ENCODE measurements at places on chromosomes 2 and 18. TPM values are rescaled to one million over a fixed set of nuclear protein-coding genes. Genes with fewer than 3 reads are reported as not detected.

The KCNG2 gene
- total RNA-seq: not detected

The PPP1R7 gene
- total RNA-seq: 66.0 TPM

The C2orf92 gene
- total RNA-seq: 2.5 TPM

The UGT1A6 gene
- 64.2 TPM for total RNA-seq

The DNAH6 gene
- 0.13 TPM for total RNA-seq

The AP1S3 gene
- total RNA-seq: 12.9 TPM

The NT5C1B gene
- not detected for total RNA-seq

The SCYGR6 gene
- not detected for total RNA-seq

The ACADL gene
- 0.44 TPM for total RNA-seq

The COL6A3 gene
- total RNA-seq: 8.9 TPM

The IGFBP2 gene
- 113 TPM for total RNA-seq

- peak overlapping the region; percentile 36 for H3K27ac ChIP-seq
- H3K4me3 ChIP-seq: no peak overlapping the region
- H3K27me3 ChIP-seq: no peaks in the 10 kb centered on the region
- H3K4me1 ChIP-seq: peaks cover 7% of the 10 kb centered on the region
Measured at GRCh38 chr18:62450546-62451410, 72.0 kb upstream of the ZCCHC2 start.

DNA sequence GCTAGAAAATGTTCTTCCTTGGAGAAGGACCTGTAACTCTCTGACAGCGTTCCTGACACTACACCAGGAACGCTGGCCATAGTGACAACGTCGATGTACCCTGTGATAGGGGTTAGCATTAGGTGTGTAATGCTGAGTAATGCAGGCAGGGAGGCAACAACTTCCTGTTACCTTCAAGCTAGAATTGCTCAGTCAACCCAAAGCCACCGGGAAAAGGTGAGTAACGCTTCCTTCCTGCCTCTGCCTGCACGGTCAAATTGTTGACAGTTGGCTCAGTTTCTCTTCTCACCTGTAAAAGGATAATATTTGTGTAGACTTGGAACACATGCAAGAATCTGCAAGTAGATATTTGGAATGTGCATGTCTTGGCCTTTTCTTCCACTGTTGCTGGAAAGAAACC is 12.7 kb downstream of the FAM110C start:
- H3K27me3 ChIP-seq: no peaks in the 10 kb centered on the region
- no peaks in the 10 kb centered on the region for H3K36me3 ChIP-seq
- no peak overlapping the region for H3K4me3 ChIP-seq
- peaks cover 61% of the 10 kb centered on the region for H3K4me1 ChIP-seq
- H3K27ac ChIP-seq: peak overlapping the region; percentile 99
- no peak for DNase-seq

- H3K27ac ChIP-seq: no peak overlapping the region
- H3K36me3 ChIP-seq: no peaks in the 10 kb centered on the region
- no peaks in the 10 kb centered on the region for H3K27me3 ChIP-seq
- H3K4me1 ChIP-seq: peaks cover 39% of the 10 kb centered on the region
Measured at GRCh38 chr2:239271471-239271870, 129.3 kb downstream of the HDAC4 start.

- H3K4me1 ChIP-seq: no peaks in the 10 kb centered on the region
- H3K27ac ChIP-seq: no peak overlapping the region
- no peaks in the 10 kb centered on the region for H3K36me3 ChIP-seq
- DNase-seq: no peak
- no peak overlapping the region for H3K4me3 ChIP-seq
- H3K27me3 ChIP-seq: no peaks in the 10 kb centered on the region
Measured at GRCh38 chr2:60612033-60612432, 58.6 kb upstream of the BCL11A start.

GRCh38 chr18:11736656-11737055 is 47.6 kb downstream of the GNAL start:
- H3K36me3 ChIP-seq: no peaks in the 10 kb centered on the region
- no peak overlapping the region for H3K4me3 ChIP-seq
- H3K4me1 ChIP-seq: no peaks in the 10 kb centered on the region
- no peak for DNase-seq

GRCh38 chr18:8794156-8794933 is 89.0 kb downstream of the MTCL1 start:
- no peak overlapping the region for H3K4me3 ChIP-seq
- DNase-seq: no peak
- no peak overlapping the region for H3K27ac ChIP-seq
- peaks cover 8% of the 10 kb centered on the region for H3K4me1 ChIP-seq
- H3K36me3 ChIP-seq: no peaks in the 10 kb centered on the region
- H3K27me3 ChIP-seq: no peaks in the 10 kb centered on the region

GRCh38 chr2:189302274-189302948 is 122.8 kb upstream of the COL5A2 start:
- no peaks in the 10 kb centered on the region for H3K4me1 ChIP-seq
- H3K27me3 ChIP-seq: no peaks in the 10 kb centered on the region
- H3K36me3 ChIP-seq: no peaks in the 10 kb centered on the region
- no peak overlapping the region for H3K27ac ChIP-seq
- no peak overlapping the region for H3K4me3 ChIP-seq

DNA sequence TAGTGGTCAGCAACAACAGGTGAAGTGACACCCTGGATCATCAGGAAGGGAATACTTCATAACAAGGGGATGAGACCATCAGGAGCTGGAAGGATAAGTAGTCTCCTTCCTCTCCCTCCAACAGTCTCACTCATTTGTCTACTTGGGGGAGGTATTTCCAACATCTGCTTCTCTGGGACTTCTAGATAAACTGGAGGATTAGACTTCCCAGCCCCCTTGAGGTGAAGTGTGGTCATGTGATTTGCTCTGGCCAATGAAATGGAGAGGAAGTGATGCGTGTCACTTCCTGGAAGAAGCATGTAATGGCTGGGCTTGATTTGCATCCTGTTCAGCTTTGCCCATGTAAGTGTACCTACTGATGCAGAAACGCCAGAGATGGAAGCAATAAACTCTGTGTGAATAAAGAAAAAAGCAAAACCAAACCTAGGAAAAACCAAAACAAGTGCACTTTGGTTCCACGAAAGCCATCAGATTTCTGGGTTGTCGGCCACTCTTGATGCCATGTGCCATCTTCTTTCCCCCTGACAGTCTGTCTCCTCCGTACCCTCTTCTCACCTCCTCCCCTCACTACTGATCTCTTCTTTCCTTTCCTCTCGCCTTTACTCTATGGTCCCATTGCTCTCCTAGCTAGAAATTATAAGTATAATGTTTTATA is 76.1 kb upstream of the DNMT3A start:
- no peak overlapping the region for H3K4me3 ChIP-seq

DNA sequence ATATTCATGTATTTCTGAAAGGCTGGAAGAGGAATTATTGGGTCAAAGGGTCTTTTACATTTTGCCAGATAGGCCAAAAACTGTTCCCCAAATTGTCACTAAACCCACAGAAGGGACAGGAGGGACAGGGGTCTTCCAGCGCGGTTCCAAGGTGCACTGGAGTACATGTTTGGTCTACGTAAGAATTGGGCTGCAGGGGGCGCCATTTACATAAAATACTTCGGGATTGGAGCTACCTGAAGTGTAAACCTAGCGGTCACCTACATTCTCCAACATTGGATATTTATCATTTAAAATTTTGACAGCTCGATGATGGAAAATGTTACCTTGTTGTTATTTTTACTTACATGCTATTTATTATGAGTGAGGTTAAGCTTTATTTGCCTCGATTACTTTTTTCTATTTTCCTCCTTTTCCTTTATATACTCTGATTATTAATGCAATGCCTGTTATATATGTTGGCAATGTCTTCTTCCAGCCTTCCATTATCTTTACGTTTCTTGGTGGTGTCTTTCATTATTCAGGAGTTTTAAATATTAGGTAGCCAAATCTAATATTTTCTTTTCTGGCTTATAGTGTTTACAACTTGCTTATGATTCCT is 43.0 kb upstream of the RAB6C start:
- DNase-seq: no peak
- H3K4me3 ChIP-seq: no peak overlapping the region

DNA sequence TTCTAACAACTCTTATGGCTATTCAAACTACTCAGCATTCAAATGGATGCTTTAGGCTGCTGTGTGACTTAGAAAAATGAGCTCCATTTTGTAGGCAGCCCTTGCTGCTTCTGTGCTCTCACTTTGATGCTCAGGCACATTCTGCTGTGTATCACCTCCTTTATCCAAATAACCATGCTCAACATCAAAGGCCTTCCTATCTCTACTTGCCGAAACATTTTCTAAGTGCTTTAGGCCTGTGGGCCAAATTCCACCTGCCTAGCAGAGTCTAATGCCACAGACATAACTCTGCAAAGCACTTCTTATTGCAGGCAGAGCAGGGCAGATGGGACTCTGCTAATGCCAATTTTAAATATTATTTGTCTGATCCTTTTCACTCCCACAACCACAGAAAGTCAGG is 397.4 kb downstream of the RND3 start:
- no peak overlapping the region for H3K4me3 ChIP-seq
- no peaks in the 10 kb centered on the region for H3K4me1 ChIP-seq
- no peaks in the 10 kb centered on the region for H3K36me3 ChIP-seq
- DNase-seq: no peak
- no peaks in the 10 kb centered on the region for H3K27me3 ChIP-seq

DNA sequence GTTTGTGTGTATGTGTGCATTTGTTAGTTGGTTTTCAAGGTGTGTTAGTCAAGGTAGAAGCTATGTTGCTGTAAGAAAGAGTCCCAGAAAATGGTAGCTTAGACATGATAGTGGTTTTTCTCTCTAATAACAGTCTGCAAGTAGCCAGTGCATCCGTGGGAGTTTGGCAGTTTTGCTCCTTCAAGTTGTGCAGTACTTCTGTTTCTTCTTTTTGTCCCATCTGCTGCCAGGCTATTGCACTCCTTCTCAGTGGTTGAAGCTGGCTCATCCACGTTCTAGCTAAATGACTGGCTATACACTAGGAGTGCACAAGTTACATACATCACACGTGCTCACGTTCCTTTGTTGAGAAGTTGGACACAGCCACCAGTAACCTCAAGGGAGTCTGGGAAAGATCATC is 134.7 kb downstream of the ASXL3 start:
- no peaks in the 10 kb centered on the region for H3K4me1 ChIP-seq
- H3K27ac ChIP-seq: no peak overlapping the region
- DNase-seq: no peak
- no peak overlapping the region for H3K4me3 ChIP-seq

DNA sequence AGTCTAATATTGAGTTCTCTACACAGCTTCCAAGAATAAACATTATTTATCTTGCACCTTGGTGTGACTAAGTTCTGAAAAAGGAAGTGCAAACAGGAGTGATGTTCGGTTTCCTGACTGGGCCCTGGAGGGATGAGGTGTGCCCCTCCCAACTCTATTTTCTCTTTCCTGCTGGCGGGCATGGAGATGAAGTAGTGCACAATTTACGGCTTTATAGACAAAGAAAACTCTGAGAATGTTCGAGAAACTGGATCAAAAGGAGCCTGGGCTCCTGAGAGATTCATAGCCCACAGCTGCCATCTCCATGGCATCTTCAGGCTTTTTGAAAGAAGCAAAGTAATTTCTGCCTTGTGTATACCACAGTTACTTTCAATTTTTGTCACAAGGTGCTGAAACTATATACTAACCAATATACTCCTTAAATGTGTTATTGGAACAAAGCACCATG is 22.3 kb downstream of the LRATD1 start:
- DNase-seq: no peak
- no peaks in the 10 kb centered on the region for H3K4me1 ChIP-seq
- no peaks in the 10 kb centered on the region for H3K36me3 ChIP-seq
- H3K27ac ChIP-seq: no peak overlapping the region
- no peak overlapping the region for H3K4me3 ChIP-seq

GRCh38 chr2:121664086-121664485 is 14.8 kb upstream of the CLASP1 start:
- H3K4me1 ChIP-seq: peaks cover 8% of the 10 kb centered on the region
- H3K27ac ChIP-seq: no peak overlapping the region
- no peaks in the 10 kb centered on the region for H3K36me3 ChIP-seq
- no peak overlapping the region for H3K4me3 ChIP-seq
- no peak for DNase-seq

- no peak for DNase-seq
- no peaks in the 10 kb centered on the region for H3K4me1 ChIP-seq
- no peaks in the 10 kb centered on the region for H3K27me3 ChIP-seq
- H3K36me3 ChIP-seq: no peaks in the 10 kb centered on the region
Measured at GRCh38 chr2:16755442-16755841, 89.8 kb upstream of the CYRIA start.

DNA sequence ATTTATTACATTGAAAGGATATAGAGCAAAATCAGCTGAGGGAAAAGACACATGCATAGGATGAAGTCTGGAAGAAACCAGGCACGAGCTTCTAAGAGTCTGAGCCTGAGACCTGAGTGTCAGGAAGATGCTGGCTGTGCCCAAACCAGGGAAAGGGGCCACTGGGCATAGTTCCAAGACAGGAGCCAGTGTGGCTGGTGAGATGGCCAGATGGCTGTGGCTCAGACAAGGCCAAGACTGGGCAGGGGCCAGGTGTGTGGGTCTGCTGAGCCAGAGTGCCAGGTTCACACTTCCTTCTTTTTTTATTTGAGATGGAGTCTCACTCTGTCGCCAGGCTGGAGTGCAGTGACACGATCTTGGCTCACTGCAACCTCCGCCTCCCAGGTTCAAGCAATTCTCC is 95.5 kb upstream of the ATG16L1 start:
- no peak for DNase-seq
- H3K36me3 ChIP-seq: no peaks in the 10 kb centered on the region
- no peaks in the 10 kb centered on the region for H3K27me3 ChIP-seq
- H3K4me1 ChIP-seq: no peaks in the 10 kb centered on the region

GRCh38 chr2:15047184-15047583 is 414.7 kb downstream of the LRATD1 start:
- H3K27me3 ChIP-seq: no peaks in the 10 kb centered on the region
- H3K4me3 ChIP-seq: no peak overlapping the region
- H3K36me3 ChIP-seq: no peaks in the 10 kb centered on the region

GRCh38 chr2:218953366-218953954 is 6.0 kb upstream of the CDK5R2 start:
- no peak overlapping the region for H3K27ac ChIP-seq
- H3K27me3 ChIP-seq: peaks cover 95% of the 10 kb centered on the region

- H3K36me3 ChIP-seq: no peaks in the 10 kb centered on the region
- no peak for DNase-seq
- H3K4me1 ChIP-seq: no peaks in the 10 kb centered on the region
- no peak overlapping the region for H3K27ac ChIP-seq
- no peaks in the 10 kb centered on the region for H3K27me3 ChIP-seq
Measured at GRCh38 chr2:45300026-45300750, 290.9 kb upstream of the SIX2 start.

- H3K4me3 ChIP-seq: no peak overlapping the region
- no peaks in the 10 kb centered on the region for H3K27me3 ChIP-seq
- no peak for DNase-seq
- no peaks in the 10 kb centered on the region for H3K36me3 ChIP-seq
Measured at GRCh38 chr2:27915874-27916273, 25.3 kb downstream of the BABAM2 start.

GRCh38 chr2:199627417-199627816 is 169.7 kb upstream of the SATB2 start:
- no peak overlapping the region for H3K4me3 ChIP-seq
- DNase-seq: no peak
- no peaks in the 10 kb centered on the region for H3K36me3 ChIP-seq
- H3K27ac ChIP-seq: no peak overlapping the region

DNA sequence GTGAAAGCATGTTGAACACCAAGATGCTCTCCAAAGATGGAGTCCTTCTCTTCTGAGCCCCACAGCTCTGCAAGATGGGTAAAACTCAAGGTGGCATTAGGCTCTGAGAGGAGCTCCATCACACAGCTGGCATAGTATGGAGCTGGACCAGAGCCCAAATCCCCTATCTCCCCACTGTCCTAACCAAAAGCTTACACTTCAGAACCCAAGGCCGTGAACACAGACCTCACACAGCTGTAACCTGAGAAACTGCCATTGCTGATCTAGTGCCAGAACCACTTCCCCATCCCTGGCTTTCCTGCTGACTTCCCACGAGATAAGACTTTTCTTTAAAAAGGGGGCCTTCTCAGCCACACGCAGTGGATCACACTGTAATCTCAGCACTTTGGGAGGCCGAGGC is 25.0 kb downstream of the TTC32 start:
- no peaks in the 10 kb centered on the region for H3K27me3 ChIP-seq
- no peak overlapping the region for H3K4me3 ChIP-seq
- no peaks in the 10 kb centered on the region for H3K4me1 ChIP-seq

Measured in esophagus squamous epithelium (tissue), 5 donors.